ENCODE measurements at places on chromosomes 3 and 15. TPM values are rescaled to one million over a fixed set of nuclear protein-coding genes. Genes with fewer than 3 reads are reported as not detected.

Gene CSPG5
- total RNA-seq = 0.66 TPM

Gene KNL1
- 33.8 TPM for total RNA-seq

Gene EHHADH
- total RNA-seq = 6.6 TPM

Gene SLC15A2
- 0.91 TPM for total RNA-seq

Gene GPR27
- 0.07 TPM for total RNA-seq

Gene C2CD4A
- total RNA-seq = 0.11 TPM

Gene ZNF860
- total RNA-seq = 7.9 TPM

DNA sequence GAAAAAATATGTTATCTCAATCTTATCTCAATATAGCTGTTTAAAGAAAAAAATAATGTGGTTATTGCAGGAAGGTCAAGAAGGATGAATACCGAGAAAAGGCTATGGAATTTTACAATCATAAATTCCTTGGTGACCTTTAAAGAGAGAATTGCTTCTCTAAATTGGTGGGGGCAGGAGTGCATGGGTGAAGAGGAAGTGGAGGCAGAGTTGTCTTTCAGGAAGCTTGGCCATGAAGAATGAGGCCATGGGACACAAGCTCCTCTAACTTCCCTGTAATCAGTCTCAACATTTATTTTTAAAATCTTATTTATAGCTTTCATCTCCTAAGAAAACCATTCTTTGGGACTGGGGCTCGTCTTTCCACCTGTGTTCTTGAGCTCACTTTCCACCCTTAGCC is 22.4 kb upstream of the ALDH1A2 start:
- no peak for DNase-seq

DNA sequence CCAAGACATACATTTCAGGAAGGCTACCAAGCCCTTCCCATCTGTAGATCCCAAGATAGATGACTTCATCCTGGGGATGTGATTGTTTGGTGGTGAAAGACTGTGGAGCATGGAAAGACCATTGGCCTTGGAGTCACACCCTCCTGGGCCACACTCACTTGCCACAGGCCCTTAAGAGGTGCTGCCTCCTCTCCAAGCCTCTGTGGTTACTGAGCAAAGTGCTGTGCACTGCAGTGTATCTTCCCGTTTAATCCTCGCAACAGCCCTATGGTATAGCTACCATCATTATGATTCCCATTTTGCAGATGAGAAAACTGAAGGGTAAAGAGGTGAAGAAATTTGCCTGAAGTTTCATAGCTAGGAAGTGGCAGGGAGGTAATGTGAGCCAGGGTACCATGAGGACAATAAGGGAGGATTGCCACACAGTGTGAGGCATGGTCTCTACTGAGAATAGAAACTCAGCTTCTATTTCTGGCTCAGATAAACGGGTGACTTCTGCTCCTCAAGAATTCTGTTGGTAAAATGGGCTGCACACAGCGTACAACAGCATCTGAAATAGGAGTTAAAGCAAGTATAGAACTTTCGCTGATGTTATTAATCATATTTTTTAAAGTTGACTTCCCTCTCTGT is 23.9 kb upstream of the RHO start:
- DNase-seq = no peak

DNA sequence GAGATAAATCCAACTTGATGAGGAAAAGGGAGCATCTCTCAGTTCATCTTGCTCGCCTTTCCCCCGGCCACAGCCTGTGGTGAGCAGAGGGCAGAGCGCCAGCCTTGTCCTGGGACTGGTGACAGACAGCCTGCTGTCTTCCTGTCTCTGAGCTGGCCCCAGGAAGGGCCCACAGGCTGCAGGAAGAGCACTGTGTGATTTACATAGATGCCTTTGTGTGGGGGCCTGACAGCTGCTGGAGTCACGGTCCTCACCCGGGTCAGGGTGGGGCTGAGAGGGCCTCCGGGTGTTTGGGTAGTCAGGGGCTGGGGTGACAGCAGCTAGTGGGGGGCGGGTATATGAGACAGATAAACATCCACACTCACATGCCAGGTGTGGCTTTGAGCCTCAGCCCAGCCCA is 29.3 kb downstream of the PLA2G4D start:
- peak; percentile 51 for DNase-seq

- DNase-seq = no peak
These were observed 6.0 kb downstream of the ANXA2 start for GRCh38 chr15:60391722-60392315.

All from PC-3 (cell line).